ENCODE measurements at places on chromosomes 2 and 18. TPM values are rescaled to one million over a fixed set of nuclear protein-coding genes. Genes with fewer than 3 reads are reported as not detected.

POTEJ gene
- polyA plus RNA-seq: not detected

OR6B2 gene
- not detected for polyA plus RNA-seq

FBXO48 gene
- 0.78 TPM for polyA plus RNA-seq

SH2D6 gene
- polyA plus RNA-seq: 0.06 TPM

CIAO1 gene
- 92.4 TPM for polyA plus RNA-seq

SLC25A52 gene
- polyA plus RNA-seq: not detected

UGT1A4 gene
- polyA plus RNA-seq: not detected

EFEMP1 gene
- 232 TPM for polyA plus RNA-seq

KRTCAP3 gene
- 4.5 TPM for polyA plus RNA-seq
